NCI-H748 treated with DMSO at 0.1 percent for 48 hours (cell line): ENCODE measurements at places on chromosomes 7 and 10.

- no peak for DNase-seq
Observed at GRCh38 chr10:121032460-121032859, 181.3 kb downstream of the WDR11 start.

GRCh38 chr10:27245836-27246235, 5.2 kb upstream of the ACBD5 start:
- DNase-seq = no peak

GRCh38 chr7:157366722-157367121, 29.9 kb downstream of the DNAJB6 start:
- DNase-seq = no peak

DNA sequence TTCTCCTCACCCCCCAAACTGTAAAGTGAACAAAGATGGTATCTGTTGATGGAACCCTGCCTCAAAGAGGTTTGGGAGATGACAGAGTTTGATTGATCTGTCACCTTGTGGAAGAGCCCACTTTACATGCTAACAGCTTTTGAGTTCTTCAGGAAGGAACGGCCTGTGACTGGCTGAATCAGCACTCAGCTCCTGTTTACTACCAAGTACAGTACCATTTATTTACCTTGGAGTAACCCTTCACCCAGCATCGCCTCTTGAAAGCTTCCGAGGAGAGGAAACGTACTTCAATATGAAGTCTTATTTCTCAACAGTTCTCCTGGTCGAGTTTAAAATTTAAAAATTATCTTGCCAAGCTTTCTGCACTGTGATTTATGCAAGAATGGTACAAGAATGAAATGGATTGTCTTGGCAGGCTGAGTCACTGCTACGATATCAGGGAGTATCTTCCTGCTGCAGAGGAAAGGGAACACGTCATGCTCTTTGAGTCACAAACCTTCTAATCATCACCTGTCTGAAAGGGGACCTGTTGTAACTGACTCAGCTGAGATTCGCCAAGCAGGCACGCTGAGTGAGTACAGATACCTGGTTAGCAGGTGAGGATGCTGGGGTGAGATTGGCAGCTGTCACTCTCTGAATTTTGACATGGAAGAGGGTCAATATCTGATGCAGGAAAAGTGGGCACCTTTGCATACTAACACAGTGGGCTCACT, 30.1 kb downstream of the KLF6 start:
- no peak for DNase-seq

GRCh38 chr7:5614600-5614999, 166.9 kb downstream of the RNF216 start:
- DNase-seq = no peak

- no peak for DNase-seq
Observed at GRCh38 chr10:110241407-110241806, 34.0 kb downstream of the MXI1 start.

GRCh38 chr10:58585435-58585834, 72.8 kb downstream of the BICC1 start:
- no peak for DNase-seq

DNA sequence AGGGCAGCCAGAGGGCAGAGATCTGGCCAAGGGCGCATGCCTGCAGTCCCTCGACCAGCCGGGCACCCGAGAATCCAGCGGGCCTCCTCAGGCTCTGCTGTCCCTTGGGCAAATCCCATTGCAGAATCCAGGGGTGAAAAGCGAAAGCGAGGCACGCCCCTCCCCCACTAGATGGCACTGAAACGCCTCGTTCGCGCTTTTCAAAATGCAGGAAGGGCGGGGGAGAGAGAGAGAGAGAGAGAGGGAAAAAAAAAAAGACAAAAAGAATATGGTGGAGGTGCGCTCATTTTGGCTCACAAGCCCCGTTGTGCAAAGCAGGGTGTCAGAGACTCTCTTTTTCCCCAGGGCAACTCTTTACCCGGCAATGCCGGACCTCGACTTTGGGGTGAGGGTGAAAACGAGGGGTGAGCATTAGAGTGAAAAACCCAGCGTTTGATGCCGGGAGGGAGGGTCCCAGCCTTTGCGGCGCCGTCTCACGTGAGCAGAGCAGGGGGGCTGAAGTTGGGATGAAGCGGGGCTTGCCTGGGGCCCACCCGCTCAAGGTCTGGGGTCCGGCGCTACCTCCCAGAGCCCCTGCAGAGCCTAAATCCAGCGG, 2.5 kb upstream of the TMEM178B start:
- peak; percentile 79 for DNase-seq

- DNase-seq = peak; percentile 32
Observed at GRCh38 chr10:128069351-128070051, 56.7 kb downstream of the MKI67 start.

DNA sequence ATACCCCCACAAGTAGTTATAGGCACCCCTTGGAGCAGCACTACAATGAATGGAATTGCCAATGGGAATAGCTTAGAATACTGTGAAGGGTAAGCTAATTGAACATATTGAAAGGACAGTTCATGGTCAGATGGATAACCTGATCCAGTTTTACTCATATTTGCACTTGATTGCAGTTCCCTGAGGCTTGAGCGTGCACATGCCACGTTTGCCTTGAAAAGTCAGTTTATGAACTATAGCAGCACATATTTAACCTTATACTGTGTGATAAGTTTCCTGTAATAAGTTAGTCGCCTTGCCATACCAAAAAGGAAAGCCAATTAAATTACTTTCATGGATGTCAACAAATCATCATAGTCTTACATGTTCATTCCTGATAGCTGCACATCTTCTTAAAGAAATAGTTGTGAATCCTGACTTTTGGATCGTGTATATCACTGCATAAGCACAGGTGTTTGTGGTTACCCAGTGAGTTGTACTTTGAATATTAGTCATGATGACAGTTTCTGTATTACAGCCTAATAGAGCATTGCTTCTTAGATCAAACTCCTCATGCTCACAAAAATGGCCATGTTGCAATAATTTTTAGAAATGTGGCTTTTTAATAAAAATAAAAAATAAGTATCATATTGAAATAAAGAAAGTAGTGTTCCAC, 21.6 kb downstream of the DNTT start:
- DNase-seq = no peak

- peak; percentile 90 for DNase-seq
Observed at GRCh38 chr7:37031571-37032257, 307.4 kb upstream of the AOAH start.

DNA sequence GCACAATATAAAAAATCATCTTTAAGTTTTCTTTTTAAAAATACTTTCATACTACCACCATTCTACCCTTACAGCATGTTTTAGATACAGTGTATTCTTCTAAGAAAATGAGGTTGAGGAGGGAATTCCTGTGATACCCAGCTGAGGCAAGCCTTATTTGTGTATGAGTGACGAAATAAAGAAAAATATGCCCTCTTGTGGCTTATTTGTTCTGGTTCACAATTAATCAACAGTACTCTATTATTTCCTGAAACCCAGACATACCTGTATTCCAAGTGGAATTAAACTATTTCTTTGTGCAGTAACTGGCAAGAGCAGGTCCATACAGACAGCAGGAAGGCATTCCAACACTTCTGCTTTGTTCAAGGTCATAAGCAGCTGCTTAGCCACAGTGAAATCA, 4.5 kb upstream of the SEMA3D start:
- DNase-seq = peak; percentile 23

DNA sequence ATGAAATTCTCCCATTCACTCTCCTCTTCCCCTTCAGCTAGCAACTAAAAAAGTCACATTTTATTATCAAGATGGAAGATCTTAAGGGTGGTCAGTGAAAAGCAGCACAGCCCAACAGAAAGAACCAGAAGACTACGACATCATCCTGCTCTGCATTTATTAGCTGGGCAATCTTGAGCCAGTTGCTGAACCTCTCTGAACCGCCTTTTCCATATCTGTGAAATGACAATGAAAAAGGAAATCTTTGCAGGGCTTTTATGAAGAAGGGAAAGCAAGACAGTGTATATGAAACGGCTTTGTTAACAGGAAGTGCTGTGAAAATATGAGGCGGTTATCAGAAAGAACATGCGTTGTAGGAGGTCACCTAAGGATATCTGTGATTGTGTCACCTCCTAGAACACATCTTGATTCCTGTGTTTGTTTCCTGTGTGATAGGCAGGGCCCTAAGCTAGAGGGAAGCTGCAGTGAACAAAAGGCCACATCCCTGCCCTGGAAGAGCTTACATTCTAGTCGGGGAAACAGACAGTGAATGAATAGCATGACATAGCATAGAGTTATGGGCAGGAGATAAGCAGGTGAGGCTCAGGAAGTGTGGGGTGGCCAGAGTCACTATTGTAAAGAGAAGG, 36.0 kb upstream of the KCNMA1 start:
- no peak for DNase-seq

- DNase-seq = no peak
Observed at GRCh38 chr10:17354781-17355180, 99.6 kb downstream of the ST8SIA6 start.

DNA sequence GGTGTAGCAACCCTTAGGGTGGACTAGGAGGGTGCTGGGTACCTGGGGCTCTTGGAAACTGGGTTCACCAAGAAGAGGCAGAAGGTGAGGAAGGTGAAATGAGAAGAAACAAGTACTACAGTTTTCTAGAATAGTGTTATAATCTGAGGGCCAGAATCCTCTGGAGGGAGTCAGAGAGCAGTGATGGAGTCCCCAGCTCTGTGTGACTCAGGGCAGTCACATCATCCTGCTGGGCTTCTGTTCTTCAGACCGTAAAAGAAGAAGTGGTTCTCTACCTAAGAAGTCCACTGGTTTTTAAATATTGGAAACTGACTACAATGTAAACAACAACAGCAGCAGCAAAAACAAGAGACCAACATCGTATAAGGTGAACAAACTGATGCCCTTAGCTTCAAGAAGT, 197.3 kb downstream of the PRPF18 start:
- no peak for DNase-seq

- DNase-seq = no peak
Observed at GRCh38 chr7:36961693-36962092, 237.4 kb upstream of the AOAH start.

GRCh38 chr7:107922886-107923285, 31.9 kb downstream of the DLD start:
- no peak for DNase-seq

DNA sequence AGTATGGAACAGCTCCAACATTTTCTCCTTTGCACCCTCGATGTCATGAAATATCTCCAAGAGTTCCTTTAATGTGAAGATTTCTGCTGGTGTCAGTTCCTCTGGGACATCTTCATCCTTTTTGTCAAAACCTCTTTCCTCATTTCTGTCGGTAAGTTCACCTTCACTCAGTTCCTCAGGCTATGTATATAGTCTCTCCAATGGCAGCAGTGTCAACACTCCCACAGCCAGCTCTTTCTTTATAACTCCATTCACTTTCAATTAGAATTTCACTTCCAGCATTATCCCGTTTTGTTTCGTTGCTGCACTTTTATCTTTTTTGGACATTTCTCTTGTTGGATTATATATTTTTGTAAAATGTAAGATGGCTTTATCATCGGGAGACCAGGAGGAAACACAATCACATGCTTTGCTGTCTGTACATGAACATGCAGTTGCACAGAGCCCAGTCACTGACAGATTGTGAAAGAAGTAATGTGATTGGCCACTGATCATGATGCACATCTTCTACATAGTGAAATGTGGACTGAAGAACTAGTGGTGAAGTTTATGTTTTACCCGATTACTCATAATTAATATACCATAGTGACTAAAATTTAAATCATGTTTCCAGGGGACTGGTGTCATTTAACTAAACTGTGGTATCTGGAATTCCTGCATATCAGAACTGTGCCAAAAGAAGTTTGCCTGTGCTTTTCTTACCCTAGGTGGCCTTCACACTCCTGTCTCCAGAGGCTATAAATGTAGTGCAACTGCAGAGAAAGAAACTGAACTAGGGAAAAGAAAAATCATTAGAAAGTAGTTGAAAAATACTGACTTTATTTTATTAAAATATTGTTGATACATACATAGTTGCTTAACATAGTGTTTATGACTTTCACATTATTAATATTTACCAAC, 289.6 kb downstream of the PPP1R3A start:
- no peak for DNase-seq

DNA sequence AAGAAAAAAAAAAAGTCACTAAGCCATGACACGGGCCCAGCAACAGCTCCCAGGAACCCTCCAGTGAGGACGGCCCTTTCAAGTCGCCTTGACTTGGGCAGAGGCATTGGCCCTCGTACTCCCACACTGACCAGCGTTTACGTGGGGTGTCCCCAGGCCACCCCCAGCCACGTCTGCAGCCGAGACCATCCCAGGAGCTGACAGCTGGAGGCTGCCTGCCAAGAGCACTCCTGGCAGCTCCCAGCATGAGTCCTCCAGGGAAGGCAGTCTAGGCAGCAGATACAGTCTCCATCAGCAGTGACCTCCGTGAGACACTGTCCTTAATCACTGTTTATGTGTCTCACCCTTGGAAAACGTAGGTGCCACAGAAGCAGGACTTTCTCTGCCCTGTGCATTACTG, 86.5 kb downstream of the PROSER2 start:
- DNase-seq = no peak

DNA sequence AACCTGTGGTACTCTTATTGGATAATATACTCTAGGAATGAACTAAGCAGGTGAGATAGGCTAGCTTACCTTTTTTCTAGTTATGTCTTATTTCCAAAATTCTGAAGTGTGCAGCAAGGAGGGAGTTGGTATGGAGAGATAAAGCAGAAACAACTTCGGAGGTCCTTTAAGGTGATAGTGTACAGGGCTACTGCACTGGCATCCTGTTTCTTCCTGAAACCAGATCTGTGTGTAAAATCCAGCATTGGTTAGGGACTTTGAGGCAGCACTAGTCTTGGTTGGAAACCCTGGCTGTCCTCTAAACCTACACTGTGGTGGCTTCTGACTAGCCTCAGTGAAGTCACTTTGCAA, 66.9 kb upstream of the STRIP2 start:
- DNase-seq = no peak

GRCh38 chr7:126605056-126605455, 647.7 kb downstream of the GRM8 start:
- peak; percentile 84 for DNase-seq

DNA sequence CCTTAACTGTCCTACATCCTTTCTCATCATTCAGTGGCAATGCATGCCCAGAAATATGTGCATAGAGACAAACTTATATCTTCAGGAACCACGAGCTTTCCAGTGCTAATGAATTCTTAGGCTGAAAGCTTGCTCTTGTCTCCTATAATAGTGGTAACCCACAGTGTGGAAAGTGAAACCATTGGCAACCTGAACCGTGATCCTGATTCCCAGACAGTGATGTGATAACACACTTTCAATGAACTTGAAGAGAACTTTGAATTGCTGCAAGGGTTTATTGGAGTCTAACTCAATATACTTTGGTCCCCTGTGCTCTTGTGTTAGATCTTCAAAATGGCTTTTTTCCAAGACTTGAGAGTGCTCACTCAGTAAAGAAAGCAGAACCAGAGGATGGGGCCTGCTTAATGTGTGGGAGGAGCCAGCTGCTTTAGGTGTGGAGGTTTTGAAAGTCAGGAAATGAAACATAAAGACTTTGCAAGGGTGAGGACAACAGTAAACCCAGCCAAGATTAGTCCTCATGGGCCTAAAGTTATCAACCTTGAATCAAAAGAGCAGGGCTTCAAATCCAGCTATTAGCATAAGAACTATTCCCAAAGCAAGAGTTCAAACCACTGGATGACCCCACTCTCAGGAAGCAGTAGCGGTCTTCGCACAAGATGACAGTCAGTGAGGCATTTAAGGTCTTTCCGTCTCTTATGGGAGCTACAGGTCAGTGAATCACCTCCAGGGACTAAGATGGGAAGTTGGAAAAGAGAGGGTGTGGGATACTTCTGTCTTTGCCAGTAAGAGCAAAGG, 332.4 kb upstream of the NRP1 start:
- DNase-seq = no peak

- peak; percentile 33 for DNase-seq
Observed at GRCh38 chr10:83871187-83872081, 267.9 kb upstream of the GHITM start.

- no peak for DNase-seq
Observed at GRCh38 chr7:46802479-46802878, 779.4 kb downstream of the TNS3 start.

GRCh38 chr10:92897916-92898315, 49.6 kb downstream of the EXOC6 start:
- DNase-seq = no peak
